Activated CD4-positive, alpha-beta memory T cell treated with anti-CD3 and anti-CD28 coated beads, Interleukin-2, amount 10 ng/mL, durations not matched to agents 7 days and 5 days (primary cell): ENCODE measurements at places on chromosomes 2 and 18. TPM values are rescaled to one million over a fixed set of nuclear protein-coding genes. Genes with fewer than 3 reads are reported as not detected.

GRCh38 chr18:3368193-3368592 is 81.8 kb upstream of the TGIF1 start:
- no peaks in the 10 kb centered on the region for H3K4me1 ChIP-seq
- no peaks in the 10 kb centered on the region for H3K36me3 ChIP-seq
- H3K27me3 ChIP-seq, result peaks cover 4% of the 10 kb centered on the region
- no peak for DNase-seq
- no peak overlapping the region for H3K4me3 ChIP-seq

GRCh38 chr2:176656038-176656775 is 387.0 kb downstream of the MTX2 start:
- peaks cover 50% of the 10 kb centered on the region for H3K27me3 ChIP-seq
- no peaks in the 10 kb centered on the region for H3K36me3 ChIP-seq
- no peak for DNase-seq
- peaks cover 21% of the 10 kb centered on the region for H3K4me1 ChIP-seq

COL6A3 gene
- total RNA-seq, result 0.90 TPM

AFF3 gene
- 0.03 TPM for total RNA-seq

PRSS56 gene
- not detected for total RNA-seq

SIX3 gene
- total RNA-seq, result 0.13 TPM
